ENCODE measurements at places on chromosomes 12 and 14.

DNA sequence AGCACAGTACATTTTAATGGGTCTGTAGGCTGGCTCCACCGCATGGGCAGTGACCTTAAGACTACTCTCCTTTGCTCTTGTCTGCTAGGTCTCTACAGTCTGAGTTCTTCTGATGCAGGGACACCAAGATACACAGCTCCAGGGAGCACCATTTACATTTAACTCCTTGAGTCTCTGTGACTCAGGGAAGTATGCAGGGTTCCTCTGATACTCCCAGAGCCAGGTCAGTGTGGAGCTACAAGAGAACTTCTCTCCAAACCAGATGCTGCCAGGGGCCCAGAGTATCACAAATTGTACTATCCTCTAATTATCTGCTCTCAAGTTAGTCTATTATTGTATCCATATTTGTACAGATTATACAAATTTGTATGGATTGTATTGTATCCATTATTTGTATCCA lies 15.2 kb downstream of the ZFP36L1 start:
- DNase-seq: no peak

DNA sequence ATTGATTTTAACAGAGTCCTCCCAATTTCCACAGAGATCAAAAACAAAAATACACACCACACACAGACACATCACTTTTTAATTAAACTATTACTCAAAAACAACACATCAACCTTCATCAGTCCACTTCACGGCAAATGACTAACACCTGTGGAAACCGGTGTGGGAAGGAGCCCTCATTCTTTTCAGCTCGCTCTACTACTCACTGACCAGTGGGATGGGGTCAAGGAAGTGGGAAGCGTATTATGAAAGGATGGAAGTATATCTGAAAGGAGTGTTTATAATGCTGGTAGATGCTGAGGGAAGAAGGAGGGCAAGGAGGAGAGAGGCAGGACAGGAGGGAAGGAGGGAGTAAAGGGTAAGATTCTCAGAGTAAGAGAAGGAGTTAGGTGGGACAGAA lies 156.5 kb downstream of the EPS8 start:
- DNase-seq: no peak

DNA sequence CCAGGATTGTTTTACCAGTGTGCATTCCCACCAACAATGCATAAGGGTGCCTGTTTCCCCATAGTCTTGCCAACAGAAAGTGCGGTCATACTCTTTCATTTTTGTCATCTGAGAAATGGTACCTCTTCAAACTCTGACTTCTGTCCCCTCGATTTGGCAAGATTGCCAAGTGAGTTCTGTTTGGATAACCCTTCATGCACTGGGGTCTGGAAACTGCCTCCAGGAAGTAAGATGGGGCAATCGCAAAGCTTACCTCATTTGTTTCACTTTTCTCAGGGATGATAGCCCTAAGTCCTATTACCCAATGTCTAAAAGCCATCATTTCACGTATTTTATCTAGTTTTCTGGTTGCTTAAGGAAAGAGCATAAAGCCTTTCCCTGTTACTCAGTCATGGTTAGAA lies 28.6 kb upstream of the NR1H4 start:
- no peak for DNase-seq

GRCh38 chr12:113792450-113792849 lies 173.7 kb downstream of the RBM19 start:
- no peak for DNase-seq

- DNase-seq: no peak
Observed at GRCh38 chr14:55446833-55447232, 6.4 kb upstream of the TBPL2 start.

DNA sequence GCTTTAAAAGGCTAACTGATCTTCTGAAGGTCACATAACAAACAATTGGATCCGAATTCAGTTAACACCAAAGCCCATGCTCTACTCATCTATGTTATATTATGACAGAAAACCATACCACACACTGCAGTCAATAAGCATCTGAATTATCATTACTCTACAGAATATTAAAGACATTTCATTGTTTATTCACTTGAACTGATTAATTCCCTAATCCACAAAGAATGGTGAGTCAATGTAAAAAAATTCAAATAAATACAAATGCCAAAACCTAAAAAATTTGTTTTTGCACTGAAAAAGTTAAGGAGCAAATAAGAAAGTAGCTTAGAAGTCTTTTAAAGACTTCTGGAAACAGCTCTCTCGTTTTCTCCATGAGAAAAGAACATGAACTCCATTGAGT lies 13.7 kb downstream of the NID2 start:
- DNase-seq: no peak

DNA sequence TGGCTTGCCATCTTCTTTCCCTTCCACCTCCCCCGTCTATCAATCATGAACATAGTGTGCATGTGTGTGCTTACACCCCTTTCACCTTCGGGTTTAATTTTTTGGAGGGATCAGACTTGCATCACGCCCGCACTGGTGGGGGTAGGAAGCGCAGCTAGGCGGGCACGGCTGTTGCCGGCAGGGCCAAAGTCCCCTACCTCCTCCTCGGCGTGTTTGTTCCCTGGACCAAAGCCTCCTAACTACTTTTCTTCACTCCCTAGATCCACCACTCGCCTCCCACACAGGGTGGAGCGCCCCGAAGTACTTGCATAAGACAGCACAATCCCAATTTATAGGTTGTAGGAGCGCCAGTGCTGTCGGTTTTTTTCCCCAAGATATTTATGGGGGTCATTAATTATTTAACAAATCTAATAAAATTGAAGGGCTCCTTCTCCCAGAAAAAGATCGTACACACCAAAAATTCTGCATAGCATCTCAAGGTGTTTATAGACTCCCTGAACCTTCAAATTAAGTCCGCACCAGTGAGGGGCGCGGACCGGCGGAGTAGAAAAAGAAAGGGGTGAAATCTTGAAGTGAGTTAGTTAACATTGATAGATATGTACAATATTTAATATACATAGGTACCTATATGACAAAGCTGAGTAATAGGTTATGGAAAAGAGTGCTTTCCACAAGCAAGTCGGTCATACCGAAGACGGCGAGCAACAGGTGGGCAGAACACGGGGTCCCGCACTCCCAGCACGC lies 717 bp downstream of the PKP2 start:
- DNase-seq: no peak

DNA sequence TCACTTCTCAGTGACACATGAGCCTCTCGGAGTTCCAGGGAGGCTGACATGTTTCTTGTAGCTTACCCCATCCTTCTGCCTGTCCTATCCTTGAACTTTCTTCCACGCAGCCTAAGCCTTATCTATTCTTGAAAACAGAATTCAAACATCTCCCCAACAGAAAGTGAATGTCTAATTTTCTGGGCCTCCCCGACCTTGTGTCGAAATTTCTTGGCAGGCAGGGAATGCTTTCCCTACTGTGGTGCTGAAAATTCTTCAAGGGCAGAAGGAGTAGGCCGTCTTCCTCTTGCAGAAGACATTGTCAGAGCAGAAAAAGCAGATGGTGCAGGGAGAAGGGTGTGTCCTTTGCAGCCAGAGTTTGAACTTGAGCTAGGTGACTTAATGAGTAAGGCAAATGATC lies 63.0 kb upstream of the TCL1B start:
- no peak for DNase-seq

- DNase-seq: no peak
Observed at GRCh38 chr14:100336618-100337530, 13.7 kb downstream of the SLC25A47 start.

GRCh38 chr14:90491221-90491885 lies 94.5 kb downstream of the CALM1 start:
- no peak for DNase-seq

DNA sequence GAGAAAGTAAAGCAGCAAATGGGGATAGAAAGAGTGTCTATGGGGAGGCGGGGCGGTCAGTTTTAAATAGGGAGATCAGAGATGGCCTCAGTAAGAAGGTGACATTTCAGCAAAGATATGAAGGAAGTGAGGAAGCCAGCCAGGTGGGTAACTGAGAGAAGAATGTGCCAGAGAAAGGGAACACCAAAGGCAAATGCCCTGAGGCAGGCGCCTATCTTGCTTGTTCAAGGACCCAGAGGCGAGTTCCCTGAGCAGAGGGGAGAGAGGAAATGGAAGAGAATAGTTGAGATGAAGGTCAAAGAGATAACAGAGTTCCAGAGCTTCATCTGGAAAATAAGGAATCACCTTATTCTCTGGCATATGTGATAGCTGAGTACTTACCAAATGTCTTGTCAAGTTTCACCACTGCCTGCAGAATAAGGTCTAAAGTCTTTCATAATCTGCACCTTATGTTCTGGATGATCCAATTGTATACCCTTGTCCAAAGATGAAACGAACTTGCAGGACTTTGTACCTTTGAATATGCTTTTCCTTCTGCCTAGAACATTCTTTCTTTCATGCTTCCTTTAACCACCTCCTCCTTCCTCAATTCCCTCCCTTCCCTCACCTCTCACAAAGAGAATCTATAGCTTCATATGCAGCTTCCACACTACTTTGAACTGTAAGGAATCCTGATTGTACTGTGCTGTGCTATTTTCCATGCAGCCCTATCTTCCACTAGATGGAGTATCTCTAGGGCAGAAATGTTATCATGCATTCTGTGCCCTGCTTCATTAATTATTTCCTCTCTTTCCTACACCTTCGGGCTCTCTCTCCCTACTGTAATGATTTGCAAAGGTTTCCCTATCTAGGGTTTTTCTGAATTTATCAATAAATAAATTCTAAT lies 38.5 kb downstream of the GNPTAB start:
- DNase-seq: no peak

DNA sequence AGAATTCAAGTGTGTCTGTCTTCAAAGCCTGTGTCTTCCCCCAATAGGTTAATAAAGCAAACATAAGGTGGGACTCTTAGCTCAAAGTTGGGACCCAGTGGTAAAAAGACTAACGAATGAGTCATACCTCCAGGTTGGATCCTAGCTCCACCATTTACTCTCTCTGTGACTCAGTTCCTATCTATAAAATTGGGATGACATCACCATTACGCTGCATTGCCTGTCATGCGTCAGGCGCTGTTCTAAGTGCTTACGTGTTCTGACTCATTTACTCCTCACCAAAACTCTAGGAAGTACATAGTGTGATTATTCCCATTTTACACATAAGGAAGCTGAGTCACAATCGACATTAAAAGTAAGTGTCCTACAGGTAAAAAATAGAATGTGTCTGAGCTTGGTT lies 915.8 kb downstream of the VRK1 start:
- no peak for DNase-seq

GRCh38 chr12:106973545-106973944 lies 13.4 kb downstream of the MTERF2 start:
- no peak for DNase-seq

- DNase-seq: no peak
Observed at GRCh38 chr12:124621296-124621660, 53.9 kb upstream of the NCOR2 start.

DNA sequence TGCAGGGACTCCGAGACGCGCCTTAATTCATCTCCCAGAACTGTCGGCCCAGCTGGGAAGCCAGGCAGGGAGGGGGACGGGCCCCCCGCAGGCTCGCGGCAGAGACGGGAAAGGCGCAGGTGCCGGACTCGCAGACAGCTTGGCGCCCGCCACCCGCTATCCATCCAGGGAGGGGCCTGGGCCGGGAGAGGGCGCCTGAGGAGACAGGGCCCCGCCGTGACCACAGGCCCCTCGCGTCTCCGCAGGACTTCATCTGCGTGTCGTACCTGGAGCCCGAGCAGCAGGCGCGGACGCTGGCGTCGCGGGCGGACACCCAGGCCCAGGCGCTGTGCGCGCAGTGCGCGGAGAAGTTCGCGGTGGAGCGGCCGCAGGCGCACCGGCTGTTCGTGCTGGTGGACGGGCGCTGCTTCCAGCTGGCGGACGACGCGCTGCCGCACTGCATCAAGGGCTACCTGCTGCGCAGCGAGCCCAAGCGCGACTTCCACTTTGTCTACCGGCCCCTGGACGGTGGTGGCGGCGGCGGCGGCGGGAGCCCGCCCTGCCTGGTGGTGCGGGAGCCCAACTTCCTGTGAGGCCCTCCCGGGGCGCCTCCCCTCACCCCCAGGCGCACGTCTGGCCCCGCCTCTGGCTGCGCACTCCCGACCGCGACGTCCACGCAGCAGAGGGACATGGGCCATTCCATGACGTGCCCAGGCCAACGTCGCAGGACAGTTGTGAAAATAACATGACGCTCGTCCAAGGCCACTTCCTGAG lies 60.6 kb downstream of the LGMN start:
- no peak for DNase-seq

DNA sequence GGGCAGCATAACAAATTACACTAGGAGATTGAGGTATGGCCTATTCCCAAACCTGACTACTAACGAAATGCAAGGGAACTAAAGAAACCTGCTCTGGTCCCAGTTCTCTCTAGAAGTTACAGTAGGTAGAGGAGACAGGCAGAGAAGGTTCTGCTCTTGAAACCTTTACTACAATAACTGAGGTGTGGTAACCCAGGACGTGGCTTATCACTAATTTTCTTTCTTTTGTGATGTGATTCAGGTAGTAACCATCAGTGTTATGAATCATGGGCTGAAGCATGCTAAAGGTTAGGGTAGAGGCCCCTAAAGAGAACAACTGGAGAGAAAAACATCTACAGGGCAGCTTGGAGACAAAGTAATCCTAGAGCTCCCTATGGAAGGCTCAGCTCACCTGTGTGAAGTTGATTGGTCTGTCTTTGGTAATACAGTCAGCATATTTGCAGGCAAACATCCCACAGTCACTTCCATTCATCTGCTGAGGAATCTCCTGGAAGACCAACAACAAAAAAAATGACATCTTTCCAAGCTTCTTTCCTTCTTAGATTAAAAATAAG lies 41.8 kb upstream of the COL2A1 start:
- no peak for DNase-seq

- DNase-seq: no peak
Observed at GRCh38 chr12:75374971-75375370, 15.9 kb upstream of the GLIPR1L2 start.

DNA sequence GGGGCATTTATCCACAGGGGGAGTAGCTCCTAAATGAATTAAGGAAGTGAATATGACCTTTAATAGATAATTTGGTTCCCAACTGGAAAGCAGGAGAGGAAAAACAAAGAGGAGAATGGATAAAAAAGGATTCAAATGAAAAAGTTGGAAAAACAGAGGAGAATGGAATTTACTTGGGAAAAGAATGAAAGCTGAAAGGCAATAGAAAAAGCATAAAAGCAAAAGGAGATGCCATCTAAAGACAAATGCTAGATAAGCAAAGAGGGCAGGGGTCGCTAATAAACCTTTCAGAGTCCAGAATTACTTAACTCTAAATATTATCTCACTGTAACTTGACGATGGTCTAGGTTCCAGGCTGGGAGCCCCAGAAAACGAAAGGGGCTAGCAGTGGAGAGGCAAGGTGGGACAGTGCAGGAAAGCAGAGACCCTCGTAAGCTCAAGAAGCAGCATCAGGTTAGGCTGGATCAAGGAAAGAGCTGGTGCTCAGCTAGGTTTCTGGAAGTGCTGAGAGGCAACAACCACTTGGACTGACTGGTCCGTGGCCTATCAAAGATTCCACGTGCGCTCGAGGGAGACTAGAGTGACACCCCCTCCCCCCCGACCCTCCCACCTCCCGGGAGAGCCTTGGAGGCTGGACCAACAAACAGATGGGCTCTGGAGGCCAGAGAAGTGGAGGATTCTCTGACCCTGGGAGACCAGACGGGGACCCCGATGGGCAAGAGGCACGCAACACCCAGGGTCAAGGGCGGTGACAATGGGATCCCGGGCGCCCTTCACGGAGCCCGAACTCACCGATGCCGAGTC lies 1.2 kb downstream of the SLC2A13 start:
- no peak for DNase-seq

GRCh38 chr12:90858252-90858651 lies 96.7 kb downstream of the CCER1 start:
- no peak for DNase-seq

Measured in cortex of kidney (tissue), 1 donor.